ENCODE measurements at places on chromosomes 2 and 18. TPM values are rescaled to one million over a fixed set of nuclear protein-coding genes. Genes with fewer than 3 reads are reported as not detected.

The LYPD6 gene
- polyA plus RNA-seq = not detected

The NT5C1B gene
- not detected for polyA plus RNA-seq

The ALPI gene
- polyA plus RNA-seq = not detected

The SH3RF3 gene
- 0.34 TPM for polyA plus RNA-seq

The GAD1 gene
- not detected for polyA plus RNA-seq

The ATL2 gene
- polyA plus RNA-seq = 10.1 TPM

DNA sequence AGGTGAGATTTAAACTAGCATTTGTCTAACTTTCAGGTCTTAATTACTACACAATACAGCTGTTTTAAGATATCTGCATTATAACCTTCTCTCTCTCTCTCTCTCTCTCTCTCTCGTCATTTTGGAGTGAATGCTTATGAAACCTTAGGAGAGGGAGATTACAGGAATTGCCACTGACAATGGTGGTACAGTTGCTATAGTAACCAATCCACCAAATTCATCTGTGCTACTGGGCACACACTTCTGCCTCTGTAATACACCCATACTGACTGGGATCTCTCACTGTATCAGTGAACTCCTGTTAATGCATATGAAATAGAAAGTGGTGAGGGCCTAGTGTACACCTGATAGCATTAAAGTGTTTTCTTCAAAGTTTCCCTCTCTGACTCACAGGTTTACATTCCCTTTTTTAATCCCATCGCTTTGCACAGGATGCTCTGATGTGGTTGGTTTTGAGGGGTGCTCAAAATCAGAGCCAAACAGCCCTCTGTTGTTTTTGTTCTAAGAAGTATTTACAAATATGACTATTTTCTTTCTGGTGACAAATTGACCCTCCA lies 13.1 kb downstream of the KLHL14 start:
- H3K36me3 ChIP-seq = no peaks in the 10 kb centered on the region
- no peaks in the 10 kb centered on the region for H3K4me1 ChIP-seq
- H3K27me3 ChIP-seq = no peaks in the 10 kb centered on the region
- no peak overlapping the region for H3K4me3 ChIP-seq
- no peak for DNase-seq

DNA sequence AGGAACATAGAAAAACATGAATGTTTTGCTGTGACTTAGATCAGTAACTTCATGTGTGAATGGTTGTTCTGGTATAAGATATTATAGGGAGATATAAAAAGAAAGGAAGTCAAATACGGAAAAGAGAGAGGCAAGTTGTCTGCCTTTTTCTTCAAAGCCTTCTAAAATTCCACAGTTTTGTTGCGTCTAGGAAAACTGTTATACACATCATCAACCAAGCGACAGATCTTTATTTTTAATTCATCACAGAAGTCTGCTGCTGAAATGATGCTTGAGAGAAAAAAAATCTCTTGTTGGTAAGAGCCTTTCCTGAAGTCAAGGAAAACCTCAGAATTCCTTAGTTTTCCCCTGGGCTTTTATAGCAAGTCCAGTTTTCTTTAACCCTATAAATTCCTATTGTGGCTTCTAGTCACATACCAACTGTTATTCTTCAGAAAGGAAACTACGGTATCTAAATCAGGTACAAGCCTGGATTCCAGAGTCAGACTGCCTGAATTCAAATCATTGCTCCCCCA lies 36.3 kb upstream of the TANC1 start:
- no peak for DNase-seq
- no peaks in the 10 kb centered on the region for H3K36me3 ChIP-seq
- no peak overlapping the region for H3K4me3 ChIP-seq
- no peaks in the 10 kb centered on the region for H3K4me1 ChIP-seq

DNA sequence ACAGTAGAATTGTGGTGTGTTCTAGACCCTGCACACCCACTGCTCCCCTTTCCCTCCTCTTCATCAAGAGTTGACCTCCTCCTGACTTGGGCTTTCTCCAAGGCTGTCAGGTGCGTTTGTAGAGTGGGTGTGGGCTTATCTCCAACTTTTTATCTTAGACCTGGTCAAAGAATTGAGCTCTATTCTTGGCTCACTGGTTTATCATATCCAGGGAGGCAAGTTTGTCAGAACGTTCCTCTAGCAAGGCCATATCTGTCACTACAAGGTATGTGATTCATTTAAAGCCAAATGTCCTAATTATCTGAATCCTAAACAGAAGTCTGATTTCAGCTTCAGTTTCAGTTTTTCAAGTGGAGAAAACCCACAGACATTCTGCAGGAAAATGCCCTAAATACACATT lies 117.1 kb upstream of the MGAT5 start:
- peaks cover 57% of the 10 kb centered on the region for H3K4me1 ChIP-seq
- H3K27ac ChIP-seq = no peak overlapping the region
- no peaks in the 10 kb centered on the region for H3K27me3 ChIP-seq
- peak overlapping the region; percentile 75 for H3K4me3 ChIP-seq

DNA sequence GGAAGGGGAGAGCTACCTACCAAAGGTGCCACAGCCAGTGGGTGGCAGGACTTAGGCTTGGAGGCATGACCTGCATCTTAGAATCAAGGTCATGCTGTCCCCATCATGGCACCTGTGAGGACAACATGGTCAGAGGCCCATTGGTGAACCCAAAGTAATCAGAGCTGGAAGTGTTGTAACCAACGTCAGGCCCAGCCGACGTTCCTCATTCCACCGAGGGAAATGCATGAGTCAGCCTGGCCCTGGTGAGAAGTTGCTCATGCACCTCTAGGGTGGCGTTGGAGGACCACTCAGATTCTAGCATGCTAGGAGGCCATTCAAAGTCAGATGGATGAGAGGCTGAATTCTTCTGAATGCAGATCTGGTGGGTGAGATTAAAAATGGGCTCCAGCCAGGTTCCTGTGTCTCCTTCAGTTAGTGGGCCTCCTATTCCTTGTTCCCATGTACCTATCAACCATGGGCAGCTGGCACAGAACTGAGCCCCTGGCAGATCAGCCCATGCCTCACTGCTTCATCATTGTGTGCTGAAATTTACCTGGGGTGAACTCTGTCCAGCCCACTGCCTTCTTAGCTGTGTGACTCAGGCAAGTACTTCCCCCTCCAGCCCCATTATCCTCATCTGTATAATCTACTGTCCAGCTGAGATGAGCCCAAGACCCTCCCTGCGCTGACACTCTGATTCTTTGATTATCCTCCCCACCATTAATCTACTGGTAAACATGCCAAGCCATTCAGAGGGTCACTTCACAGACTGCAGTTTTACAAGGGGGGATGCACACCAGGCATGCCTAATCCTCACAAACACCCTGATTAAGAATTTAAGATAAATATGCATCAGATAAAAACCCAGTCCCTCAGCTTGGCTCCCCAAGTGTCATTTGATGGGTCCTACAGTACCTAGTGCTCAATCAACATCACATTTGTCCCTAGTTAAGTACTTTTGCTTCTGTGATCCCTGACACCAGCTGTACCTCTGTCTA lies 14.0 kb downstream of the SLC14A2 start:
- H3K4me1 ChIP-seq = peaks cover 9% of the 10 kb centered on the region
- DNase-seq = peak; percentile 70
- peak overlapping the region; percentile 22 for H3K27ac ChIP-seq

DNA sequence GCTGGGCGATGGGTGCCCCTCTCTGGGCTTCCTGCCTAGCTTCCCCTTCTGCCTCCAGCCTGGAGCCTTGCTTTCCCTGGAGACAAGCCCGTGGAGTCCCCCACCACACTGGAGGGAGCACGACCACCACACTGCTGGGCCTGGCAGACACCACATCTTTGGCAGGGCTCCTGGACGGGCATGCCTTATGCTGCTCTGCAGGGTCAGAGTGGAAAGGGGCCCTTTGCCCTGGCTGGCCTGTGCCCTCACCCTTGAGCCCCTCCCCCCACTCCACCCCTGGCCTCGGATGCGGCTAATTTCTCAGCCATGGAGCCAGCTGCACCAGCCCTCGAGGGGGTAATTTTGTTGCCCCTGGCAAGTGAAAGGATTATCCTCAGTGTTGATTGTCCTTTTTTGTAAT lies 194.5 kb downstream of the LOXHD1 start:
- no peaks in the 10 kb centered on the region for H3K4me1 ChIP-seq
- no peak overlapping the region for H3K4me3 ChIP-seq
- no peak for DNase-seq
- no peaks in the 10 kb centered on the region for H3K27me3 ChIP-seq
- H3K36me3 ChIP-seq = no peaks in the 10 kb centered on the region

- H3K27ac ChIP-seq = no peak overlapping the region
- DNase-seq = peak; percentile 18
- H3K27me3 ChIP-seq = peaks cover 17% of the 10 kb centered on the region
- H3K4me1 ChIP-seq = peaks cover 16% of the 10 kb centered on the region
- H3K4me3 ChIP-seq = peak overlapping the region; percentile 33
- H3K36me3 ChIP-seq = no peaks in the 10 kb centered on the region
These were observed 10.3 kb downstream of the ITGA6 start for GRCh38 chr2:172437419-172438341.

DNA sequence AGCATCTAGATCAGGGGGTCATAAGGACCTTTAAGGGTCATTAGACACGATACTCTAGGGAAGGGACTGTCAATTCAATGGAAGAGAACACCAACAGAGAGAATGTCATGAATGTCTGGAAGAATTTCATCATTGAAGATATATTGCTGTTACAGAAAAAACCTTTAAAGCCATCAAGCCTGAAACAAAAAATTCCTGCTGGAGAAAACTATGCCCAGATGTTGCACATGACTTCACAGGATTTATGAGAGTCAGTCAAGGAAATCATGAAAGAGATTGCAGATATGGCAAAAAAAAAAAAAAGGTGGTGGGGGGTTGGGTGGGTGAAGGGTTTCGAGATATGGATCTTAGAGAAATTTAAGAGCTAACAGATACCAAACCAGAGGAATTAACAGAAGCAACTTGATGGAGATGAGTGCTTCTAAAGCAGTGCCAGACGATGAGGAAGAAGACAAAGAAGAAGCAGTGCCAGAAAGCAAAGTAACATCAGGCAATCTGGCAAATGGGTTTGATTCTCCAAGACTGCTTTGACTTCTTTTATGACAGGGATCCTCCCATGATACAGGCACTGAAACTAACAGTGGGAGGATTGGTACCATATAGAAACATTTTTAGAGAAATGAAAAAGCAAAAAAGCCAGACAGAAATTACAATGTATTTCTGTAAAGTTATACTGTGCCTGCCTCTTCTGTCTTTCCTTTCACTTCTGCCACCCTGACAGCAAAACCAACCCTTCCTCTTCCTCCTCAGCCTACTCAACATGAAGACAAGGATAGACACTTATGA lies 28.5 kb downstream of the MAP4K3 start:
- H3K27me3 ChIP-seq = no peaks in the 10 kb centered on the region
- H3K4me3 ChIP-seq = no peak overlapping the region
- H3K4me1 ChIP-seq = peaks cover 12% of the 10 kb centered on the region
- no peaks in the 10 kb centered on the region for H3K36me3 ChIP-seq
- peak; percentile 21 for DNase-seq

- no peaks in the 10 kb centered on the region for H3K4me1 ChIP-seq
- H3K27ac ChIP-seq = no peak overlapping the region
- no peaks in the 10 kb centered on the region for H3K36me3 ChIP-seq
- no peak overlapping the region for H3K4me3 ChIP-seq
- H3K27me3 ChIP-seq = peaks cover 4% of the 10 kb centered on the region
These were observed 8.0 kb upstream of the CFAP65 start for GRCh38 chr2:219049282-219049681.

DNA sequence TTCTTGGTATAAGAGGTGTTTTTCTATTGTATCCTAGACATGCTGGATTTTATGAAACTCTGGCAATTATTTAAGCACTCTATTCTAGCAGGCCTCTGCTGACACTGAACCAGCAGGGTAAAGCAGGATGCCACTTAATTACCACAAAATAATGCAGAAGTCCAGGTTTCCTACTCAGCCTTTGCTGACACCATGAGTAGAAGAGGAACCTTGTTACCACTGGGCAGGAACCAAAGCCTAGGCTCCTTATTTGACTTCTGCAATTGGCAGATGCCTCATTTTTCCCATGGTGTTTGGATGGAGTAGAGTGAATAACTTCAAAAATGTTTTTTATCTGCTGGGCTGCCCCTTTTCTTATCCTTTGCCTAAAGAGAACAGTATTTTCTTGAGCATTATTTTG lies 60.8 kb downstream of the THNSL2 start:
- H3K27me3 ChIP-seq = no peaks in the 10 kb centered on the region
- no peak overlapping the region for H3K4me3 ChIP-seq
- DNase-seq = peak; percentile 63
- no peaks in the 10 kb centered on the region for H3K36me3 ChIP-seq

DNA sequence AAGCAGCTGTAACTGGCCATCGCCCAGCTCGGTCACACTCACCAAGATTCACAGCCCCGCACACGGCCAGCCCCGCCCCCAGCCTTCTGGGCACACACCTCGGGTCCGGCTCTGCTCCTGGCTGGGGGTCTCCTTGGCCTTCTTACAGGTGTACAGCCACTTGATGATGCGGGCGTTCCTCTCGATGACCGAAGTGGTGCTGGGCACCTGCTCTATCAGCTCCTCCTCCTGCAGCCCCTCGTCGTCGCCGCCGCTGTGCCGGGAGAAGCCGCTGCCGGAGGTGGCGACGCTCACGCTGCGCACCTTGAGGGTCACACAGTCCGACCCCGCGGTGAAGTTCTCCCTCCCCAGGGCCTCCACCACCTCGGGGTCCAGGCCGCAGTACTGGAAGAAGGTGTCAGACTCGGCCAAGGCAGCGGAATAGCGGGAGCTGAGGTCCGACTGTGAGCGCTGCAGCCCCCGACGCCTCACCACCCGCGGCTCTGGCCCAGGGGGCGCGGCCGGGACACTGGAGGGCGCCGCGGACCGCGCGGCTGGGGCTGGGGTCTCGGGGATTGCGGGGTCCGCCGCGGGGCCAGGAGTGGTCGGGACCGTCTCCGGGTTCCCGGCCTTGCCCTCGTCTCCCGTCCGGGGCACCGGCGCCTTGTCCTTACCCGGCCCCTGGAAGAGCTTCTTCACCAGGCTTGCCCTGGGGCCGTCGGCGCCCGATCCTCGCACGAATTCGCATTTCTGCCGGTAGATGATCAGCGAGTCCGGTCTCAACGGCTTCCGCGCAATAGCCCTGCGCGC lies 769 bp downstream of the FAM110C start:
- no peaks in the 10 kb centered on the region for H3K4me1 ChIP-seq
- H3K27ac ChIP-seq = no peak overlapping the region
- H3K36me3 ChIP-seq = no peaks in the 10 kb centered on the region
- no peak for DNase-seq

DNA sequence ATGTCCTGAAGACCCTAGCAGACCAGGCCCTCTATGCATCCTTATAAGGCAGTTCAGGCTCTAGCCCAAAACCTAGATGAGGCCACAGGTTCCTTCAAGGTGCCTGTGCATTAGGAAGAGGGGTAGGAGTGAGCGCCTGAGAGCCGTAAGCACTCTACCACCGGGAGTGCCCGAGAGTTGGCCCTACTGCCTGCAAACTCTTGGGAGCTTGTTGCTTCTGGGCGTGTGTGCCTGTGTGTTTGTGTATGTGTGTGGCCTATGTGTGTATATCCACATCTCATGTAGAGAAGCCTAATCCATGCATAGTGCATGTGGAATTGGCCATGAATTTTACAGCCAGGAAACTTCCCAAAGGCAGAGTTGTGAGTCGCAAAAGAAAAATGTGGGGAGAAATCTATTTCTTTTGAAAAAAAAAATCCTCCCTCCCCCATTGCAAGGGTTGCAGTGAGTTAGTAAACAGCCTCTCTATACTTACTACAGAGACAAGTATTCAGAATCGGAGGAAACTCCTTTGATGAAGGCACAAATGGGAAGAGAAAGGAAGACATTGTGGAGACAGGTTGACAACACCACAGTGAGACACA lies 96.8 kb downstream of the ADD2 start:
- H3K27ac ChIP-seq = no peak overlapping the region
- H3K27me3 ChIP-seq = no peaks in the 10 kb centered on the region
- DNase-seq = no peak
- H3K4me3 ChIP-seq = no peak overlapping the region

- H3K4me1 ChIP-seq = peaks cover 7% of the 10 kb centered on the region
- no peaks in the 10 kb centered on the region for H3K27me3 ChIP-seq
- DNase-seq = no peak
- no peak overlapping the region for H3K27ac ChIP-seq
- no peaks in the 10 kb centered on the region for H3K36me3 ChIP-seq
- H3K4me3 ChIP-seq = no peak overlapping the region
These were observed 413.6 kb upstream of the ID2 start for GRCh38 chr2:8268172-8268783.

Data from CD14-positive monocyte (primary cell).